Calu3 (cell line): ENCODE measurements at places on chromosomes 6 and 20.
A peak's percentile ranks its signal among the peaks of the same experiment; 100 is the strongest.

- DNase-seq = no peak
Observed at GRCh38 chr6:44011350-44011920, 115.8 kb downstream of the MRPL14 start.

DNA sequence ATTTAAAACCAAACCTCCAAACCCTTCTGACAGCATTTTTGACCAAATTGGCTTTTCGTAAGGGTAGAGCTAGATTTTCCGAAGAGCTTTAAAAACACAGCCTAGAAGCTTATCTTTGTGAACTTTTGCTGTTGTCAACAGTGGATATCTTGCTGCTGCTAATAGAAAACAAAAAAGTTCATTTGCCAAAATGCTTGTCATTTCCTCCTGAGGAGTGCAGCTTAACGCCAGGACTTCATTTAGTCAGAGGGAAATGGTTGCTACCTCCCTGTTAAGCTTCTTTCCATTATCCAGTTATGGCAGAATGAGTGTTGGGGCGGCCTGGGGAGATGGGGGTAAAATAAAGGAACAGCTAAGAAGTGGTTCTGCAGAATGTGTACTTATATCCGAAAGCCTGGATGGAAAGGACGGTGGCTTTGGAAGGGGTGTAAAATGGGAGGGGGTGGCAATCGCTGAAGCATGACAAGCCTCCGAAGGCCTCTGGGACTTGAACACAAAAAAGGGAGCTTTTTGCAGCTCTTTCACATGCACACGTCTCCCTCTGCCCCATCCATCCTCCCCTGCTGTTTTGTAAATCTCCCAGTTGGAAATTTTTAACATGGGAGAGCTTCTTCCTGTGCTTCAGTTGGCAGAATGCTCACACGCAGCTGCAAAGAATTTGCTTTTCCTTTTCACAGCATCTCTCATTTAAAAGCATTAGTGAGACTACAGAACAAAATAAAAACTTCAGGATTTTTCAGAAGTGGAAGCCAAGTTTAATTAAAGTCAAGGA lies 22.5 kb downstream of the JARID2 start:
- no peak for DNase-seq

- no peak for DNase-seq
Observed at GRCh38 chr6:113526553-113526952, 330.6 kb upstream of the MARCKS start.

DNA sequence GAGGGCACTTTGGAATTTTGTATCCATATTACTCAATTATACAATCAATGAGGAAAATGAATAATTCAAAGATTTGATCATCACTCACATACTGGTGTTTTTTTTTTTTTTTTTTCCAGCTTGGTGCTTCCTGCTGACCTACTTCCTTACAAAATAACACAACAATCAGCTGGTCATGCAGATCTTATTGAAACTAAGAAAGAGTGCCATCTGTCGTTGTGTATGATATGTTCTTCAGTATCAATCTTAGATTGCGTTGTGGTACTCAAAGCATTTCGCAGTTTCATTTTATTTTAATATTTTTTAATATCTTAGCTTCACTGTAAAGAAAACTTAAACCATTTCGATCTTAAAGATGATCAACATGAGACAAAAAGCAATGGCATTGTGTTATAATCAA lies 155.6 kb downstream of the OGFRL1 start:
- no peak for DNase-seq

GRCh38 chr20:32110727-32111126 lies 1.2 kb downstream of the TM9SF4 start:
- no peak for DNase-seq

GRCh38 chr6:116513224-116513875 lies 1.9 kb downstream of the CALHM5 start:
- no peak for DNase-seq

DNA sequence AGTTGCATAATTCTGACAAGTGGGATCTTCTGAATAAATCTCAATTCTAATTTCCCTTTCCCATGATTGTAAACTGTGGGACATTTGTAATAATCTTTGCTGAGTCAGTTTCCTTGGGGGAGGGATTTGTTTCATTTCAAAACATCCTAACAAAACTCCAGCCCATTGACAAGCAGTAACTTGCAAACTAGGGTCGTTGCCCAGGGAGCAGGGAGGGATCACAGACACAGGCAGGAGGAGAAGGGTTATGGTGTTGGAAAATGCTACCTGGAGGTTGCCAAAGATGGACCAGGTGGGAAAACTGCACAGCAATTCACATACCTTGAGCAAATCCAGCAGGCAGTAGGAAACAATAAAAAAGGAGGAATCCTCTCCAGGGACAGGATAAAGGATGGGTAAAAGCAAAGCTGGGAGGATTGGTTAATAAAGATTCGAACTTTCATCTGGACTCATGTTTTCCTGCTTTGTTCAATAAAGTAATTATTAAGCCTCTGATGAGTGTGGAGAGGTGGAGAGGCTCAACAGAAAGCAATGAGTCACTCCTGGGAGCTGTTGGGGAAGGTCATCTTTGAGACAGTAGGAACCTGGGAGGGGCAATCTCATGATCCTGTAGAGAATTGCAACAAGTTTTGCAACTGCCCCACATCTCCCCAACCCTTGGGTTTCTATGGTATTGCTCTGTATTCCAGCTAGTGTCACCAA lies 87.3 kb upstream of the AKIRIN2 start:
- peak; percentile 24 for DNase-seq

GRCh38 chr20:57900226-57900905 lies 190.6 kb upstream of the PMEPA1 start:
- DNase-seq = no peak

DNA sequence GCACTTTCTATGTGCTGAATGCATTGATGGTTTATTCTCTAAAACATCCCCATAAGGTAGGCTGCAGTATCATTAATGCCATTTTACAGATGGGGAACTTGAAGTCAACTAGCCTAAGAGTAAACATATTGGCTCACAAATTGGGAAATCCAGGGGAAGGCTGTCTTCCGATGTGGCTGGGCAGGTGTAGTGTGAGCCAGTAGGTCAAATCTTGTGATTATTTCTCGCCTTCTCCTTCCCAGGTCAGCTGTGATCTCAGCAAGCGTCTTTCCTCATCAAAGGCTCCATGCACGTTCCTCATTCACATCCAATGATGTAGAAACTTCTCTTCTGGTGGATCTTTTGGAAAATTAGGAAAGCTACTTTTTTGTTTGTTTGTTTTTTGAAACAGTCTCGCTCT lies 94.1 kb upstream of the SHLD1 start:
- DNase-seq = no peak

DNA sequence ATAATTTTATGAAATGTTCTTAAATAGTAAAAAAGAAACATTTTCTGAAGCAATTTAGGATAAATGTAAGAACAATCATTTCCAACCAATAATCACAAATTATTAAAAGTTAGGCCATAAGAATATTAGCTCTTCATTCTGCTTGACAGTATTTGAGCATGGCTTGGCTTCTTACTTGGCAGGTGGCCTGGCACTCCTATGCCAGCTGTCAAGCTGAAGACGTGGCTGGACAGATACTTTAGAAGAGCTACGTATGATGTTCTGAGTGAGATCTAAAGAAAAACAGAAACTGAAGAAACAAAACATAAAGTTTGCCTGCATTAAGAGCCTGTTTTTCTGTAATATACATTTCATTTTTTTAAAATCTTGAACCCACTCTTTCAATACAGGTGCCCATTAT lies 438.9 kb downstream of the GRIK2 start:
- DNase-seq = no peak

GRCh38 chr20:42118409-42119125 lies 500.4 kb upstream of the CHD6 start:
- no peak for DNase-seq

- DNase-seq = no peak
Observed at GRCh38 chr6:83061190-83061589, 4.5 kb downstream of the UBE3D start.
